Thymus (tissue), 14 donors: ENCODE measurements at places on chromosomes 1 and 21. TPM values are rescaled to one million over a fixed set of nuclear protein-coding genes. Genes with fewer than 3 reads are reported as not detected.

DNA sequence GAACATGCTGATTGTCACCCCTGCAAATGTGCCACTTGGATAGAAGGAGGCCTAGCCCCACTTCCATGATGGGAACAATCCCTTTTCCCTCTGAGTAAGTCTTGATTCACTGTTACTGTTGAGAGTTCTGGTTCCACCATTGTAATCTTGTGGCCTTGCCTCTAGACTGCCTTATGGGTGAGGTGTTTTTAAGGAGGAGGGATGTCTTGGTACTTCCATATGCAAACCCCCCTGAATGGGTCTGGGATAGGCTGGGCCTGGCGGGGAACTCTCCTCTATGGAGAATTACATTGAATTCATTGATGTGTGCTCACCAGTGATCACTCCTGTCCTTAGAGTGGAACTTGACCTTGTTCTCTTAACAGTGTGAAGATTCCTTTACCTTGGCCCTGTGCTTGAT, 5.8 kb downstream of the GALNT2 start:
- peaks cover 66% of the 10 kb centered on the region for H3K4me1 ChIP-seq
- H3K27me3 ChIP-seq, result no peaks in the 10 kb centered on the region

- H3K36me3 ChIP-seq, result no peaks in the 10 kb centered on the region
- no peak overlapping the region for H3K27ac ChIP-seq
- H3K4me1 ChIP-seq, result no peaks in the 10 kb centered on the region
- no peak for DNase-seq
These were observed 199.6 kb downstream of the DPYD start for GRCh38 chr1:97721221-97721620.

DNA sequence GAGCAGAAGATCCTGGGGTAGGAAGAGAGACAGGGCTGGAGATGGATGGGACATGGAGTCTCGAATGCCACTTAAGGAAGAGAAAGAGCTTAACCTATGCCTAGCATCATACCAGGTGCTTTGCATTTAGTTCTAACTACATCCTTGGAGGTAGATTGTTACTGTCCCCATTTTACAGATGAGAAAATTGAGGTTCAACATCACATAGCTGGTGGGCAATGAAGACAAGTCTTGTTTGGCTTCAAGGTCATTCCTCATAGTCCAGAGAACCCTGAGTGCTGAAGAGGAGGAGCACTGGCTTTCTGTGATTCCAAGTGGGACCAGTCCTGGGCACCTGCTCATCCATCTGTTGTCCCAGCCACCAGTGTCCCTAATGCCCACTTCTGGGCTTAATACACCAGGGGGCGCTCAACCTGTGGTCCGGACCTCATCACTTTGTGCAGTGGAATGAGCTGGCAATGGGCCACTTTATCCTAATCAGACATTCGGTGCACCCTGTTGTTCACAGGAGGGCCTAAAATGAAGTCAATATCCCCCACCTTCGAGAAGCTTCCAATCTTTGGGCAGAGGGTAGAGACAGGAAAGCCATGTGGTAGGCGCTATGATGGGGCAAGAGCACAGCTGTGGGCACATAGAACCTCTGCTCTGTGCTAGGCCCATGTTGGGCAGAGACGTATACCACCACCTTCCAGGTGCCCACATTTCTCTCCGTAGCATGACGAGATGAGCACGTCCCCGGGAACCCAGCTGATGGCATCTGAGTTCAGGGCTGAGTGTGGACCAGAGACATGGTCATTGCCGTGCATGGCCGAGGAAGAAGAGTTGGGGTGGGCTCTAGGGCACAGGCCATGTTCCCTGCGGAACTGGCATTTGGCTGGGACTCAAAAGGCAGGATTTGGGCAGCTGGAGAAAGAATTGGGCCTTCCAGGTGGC, 9.2 kb downstream of the RPS6KA1 start:
- H3K4me1 ChIP-seq, result peaks cover 16% of the 10 kb centered on the region
- H3K27ac ChIP-seq, result no peak overlapping the region
- no peaks in the 10 kb centered on the region for H3K27me3 ChIP-seq
- no peak overlapping the region for H3K4me3 ChIP-seq
- no peaks in the 10 kb centered on the region for H3K36me3 ChIP-seq
- no peak for DNase-seq

GRCh38 chr1:93328809-93329760, 16.6 kb upstream of the DR1 start:
- no peak overlapping the region for H3K4me3 ChIP-seq
- H3K4me1 ChIP-seq, result no peaks in the 10 kb centered on the region
- DNase-seq, result no peak
- no peaks in the 10 kb centered on the region for H3K27me3 ChIP-seq

DNA sequence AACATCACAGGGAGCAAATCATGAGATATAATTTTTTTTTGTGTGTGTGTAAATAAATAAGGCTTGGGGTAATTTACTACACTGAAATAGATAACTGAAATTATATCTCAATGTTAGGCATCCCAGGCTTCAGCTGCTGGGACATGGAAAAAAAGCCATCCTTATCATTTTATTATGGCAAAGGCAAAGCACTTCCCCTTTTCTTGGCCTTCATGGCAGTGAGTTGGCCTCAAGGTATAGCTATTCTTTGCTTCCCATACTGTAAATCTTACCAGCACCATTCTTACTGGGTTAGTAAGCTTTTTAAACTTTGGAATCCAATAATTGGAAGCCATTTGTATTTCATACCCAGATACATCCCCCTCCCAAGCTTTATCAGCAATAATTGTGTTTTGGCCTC, 29.0 kb downstream of the RBM11 start:
- H3K4me3 ChIP-seq, result no peak overlapping the region
- H3K27ac ChIP-seq, result no peak overlapping the region
- H3K4me1 ChIP-seq, result no peaks in the 10 kb centered on the region
- H3K36me3 ChIP-seq, result no peaks in the 10 kb centered on the region
- DNase-seq, result no peak

- no peak for DNase-seq
- H3K4me1 ChIP-seq, result peaks cover 5% of the 10 kb centered on the region
- H3K27me3 ChIP-seq, result no peaks in the 10 kb centered on the region
- H3K36me3 ChIP-seq, result peaks cover 60% of the 10 kb centered on the region
These were observed 10.7 kb downstream of the AKIRIN1 start for GRCh38 chr1:39001516-39002421.

The HPCA gene
- total RNA-seq, result 0.24 TPM

DNA sequence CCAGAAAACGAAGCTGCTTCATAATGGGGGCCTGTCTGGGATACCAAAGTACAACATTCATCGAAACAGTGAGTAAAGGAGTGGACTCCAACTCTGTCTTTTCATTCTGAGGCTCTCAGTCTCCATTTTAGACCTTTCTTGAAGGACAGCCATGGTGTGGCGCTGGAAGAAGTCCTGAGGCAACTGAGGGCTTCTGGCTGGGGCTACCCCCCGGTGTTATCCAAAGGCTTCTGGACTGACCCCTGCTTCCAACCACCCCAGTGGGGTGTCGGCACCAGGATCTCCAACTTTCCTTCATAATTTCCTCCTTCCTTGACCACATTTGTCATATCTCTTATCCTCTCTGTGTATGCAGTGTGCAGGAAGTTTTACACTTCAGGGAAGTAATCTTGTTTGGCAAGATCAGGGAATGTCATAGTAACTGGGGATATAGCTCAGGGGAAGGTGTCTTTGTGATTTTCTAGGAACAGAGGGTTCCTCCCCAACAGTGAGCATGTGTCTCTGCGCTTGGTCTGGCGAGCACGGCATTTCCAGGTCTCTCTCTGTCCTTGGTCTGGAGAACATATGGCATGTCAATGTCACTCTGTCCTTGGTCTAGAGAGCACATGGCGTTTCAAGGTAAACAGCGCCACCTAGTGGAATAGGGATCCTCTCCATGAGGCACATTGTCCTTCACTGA, 19.4 kb upstream of the BSDC1 start:
- peak; percentile 63 for DNase-seq
- H3K4me3 ChIP-seq, result no peak overlapping the region
- H3K27me3 ChIP-seq, result peaks cover 4% of the 10 kb centered on the region
- H3K4me1 ChIP-seq, result no peaks in the 10 kb centered on the region
- H3K27ac ChIP-seq, result no peak overlapping the region

DNA sequence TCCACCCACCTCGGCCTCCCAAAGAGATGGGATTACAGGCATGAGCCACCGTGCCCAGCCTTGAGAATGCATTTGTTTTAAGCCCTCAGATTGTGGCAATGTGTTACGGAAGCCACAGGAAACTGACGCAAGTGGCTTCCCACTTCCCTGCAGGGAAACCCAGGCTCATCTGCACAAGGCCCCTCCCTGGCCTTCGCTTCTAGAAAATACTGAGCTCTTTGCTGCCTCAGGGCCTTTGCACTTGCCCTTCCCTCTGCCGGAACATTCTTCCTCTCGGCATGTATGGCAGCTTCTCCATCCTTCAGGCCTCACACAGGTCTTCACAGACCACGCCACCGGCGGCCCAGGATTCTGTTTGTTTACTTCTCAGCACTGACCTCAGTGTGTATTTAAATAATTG, 137.0 kb upstream of the TMEM51 start:
- no peak overlapping the region for H3K4me3 ChIP-seq
- H3K36me3 ChIP-seq, result no peaks in the 10 kb centered on the region
- H3K27ac ChIP-seq, result no peak overlapping the region
- H3K27me3 ChIP-seq, result no peaks in the 10 kb centered on the region
- no peaks in the 10 kb centered on the region for H3K4me1 ChIP-seq

- no peaks in the 10 kb centered on the region for H3K27me3 ChIP-seq
- H3K36me3 ChIP-seq, result peaks cover 31% of the 10 kb centered on the region
- H3K4me1 ChIP-seq, result peaks cover 24% of the 10 kb centered on the region
- peak overlapping the region; percentile 7 for H3K27ac ChIP-seq
- no peak overlapping the region for H3K4me3 ChIP-seq
These were observed 1.9 kb downstream of the IGSF8 start for GRCh38 chr1:160096274-160097116.

- H3K27ac ChIP-seq, result no peak overlapping the region
- H3K27me3 ChIP-seq, result no peaks in the 10 kb centered on the region
- H3K4me3 ChIP-seq, result no peak overlapping the region
- no peaks in the 10 kb centered on the region for H3K4me1 ChIP-seq
- no peak for DNase-seq
These were observed 495.6 kb upstream of the NEGR1 start for GRCh38 chr1:72777918-72778317.

DNA sequence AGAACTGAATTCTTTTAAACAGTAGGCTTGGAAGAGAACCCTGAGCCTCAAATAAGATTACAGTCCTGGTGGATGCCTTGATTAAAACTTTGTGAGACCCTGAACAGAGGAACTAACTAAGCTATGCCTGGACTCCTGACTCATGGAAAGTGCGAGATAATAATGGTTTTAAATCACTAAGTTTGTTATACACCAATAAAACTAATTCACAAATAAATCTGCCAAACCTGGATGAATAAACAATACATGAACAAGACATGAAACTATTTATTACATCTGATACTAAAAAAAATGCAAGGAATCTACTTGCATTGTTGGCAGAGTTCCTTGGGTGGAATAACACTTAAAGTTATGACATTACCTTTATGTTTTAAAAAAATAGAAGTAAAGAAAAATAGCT, 118.4 kb downstream of the PIGK start:
- DNase-seq, result no peak
- H3K4me3 ChIP-seq, result no peak overlapping the region
- H3K4me1 ChIP-seq, result no peaks in the 10 kb centered on the region
- no peaks in the 10 kb centered on the region for H3K27me3 ChIP-seq
- H3K27ac ChIP-seq, result no peak overlapping the region

The BCL2L15 gene
- total RNA-seq, result 0.76 TPM

The OR10J1 gene
- total RNA-seq, result not detected

The CNR2 gene
- 1.5 TPM for total RNA-seq

DNA sequence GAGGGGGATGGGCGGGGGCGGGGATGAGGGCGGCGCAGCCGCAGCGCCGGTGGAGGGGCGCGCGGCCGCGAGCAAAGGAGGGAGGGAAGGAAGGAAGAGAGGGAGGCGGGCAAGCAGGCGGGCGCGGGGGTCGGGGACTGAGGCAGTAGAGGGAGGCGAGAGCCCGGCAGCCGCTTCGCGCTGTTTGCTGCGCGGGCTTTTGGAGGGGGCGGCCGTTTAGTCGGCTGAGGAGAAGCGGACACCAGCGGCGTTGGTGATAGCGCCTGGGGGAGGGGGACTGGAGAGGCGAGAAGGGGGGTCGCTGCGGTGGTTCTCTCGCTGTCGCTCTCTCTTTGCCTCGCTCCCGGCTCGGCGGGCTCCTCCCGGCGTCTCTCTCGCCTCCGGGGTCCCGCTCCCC, at the start of gene HS2ST1:
HS2ST1 (plus strand) TSS at position 35 of the 397 bp plus-strand sequence.
- DNase-seq, result no peak
- no peaks in the 10 kb centered on the region for H3K36me3 ChIP-seq
- peak within 1 kb of the TSS; percentile 92 for H3K27ac ChIP-seq
- H3K4me3 ChIP-seq, result peak within 1 kb of the TSS; percentile 90

DNA sequence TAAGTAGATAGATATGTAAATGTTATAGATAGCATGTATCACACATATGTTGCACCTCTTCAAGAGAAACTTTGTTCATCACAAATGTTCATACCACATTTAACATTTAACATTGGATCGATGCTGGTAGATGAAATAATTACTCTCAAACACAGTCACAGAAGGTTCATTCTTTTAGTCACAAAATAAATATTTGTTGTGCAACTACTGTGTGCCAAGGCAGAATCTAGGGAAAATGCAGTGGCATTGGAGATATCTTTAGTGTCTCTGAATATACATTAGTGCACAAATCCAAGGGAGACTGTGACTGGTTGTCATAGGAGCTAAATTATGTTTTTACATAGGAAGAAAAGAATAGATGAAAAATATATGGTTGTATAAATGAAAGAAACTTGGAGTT, 535.7 kb downstream of the BRINP3 start:
- H3K27ac ChIP-seq, result no peak overlapping the region
- no peaks in the 10 kb centered on the region for H3K27me3 ChIP-seq
- H3K4me1 ChIP-seq, result no peaks in the 10 kb centered on the region
- no peaks in the 10 kb centered on the region for H3K36me3 ChIP-seq
- no peak overlapping the region for H3K4me3 ChIP-seq

DNA sequence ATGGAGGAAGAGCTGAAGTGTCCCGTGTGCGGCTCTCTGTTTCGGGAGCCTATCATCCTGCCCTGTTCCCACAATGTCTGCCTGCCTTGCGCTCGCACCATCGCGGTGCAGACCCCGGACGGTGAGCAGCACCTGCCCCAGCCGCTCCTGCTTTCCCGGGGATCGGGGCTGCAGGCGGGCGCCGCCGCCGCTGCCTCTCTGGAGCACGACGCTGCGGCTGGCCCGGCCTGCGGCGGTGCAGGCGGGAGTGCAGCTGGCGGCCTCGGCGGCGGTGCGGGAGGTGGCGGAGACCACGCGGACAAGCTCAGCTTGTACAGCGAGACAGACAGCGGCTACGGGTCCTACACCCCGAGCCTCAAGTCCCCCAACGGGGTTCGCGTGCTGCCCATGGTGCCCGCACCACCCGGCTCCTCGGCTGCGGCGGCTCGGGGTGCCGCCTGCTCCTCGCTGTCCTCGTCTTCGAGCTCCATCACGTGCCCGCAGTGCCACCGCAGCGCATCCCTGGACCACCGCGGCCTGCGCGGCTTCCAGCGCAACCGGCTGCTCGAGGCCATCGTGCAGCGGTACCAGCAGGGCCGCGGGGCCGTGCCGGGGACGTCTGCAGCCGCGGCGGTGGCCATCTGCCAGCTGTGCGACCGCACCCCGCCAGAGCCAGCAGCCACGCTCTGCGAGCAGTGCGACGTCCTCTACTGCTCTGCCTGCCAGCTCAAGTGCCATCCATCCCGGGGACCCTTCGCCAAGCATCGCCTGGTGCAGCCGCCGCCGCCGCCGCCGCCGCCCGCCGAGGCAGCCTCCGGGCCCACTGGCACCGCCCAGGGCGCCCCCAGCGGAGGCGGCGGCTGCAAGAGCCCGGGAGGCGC, 1.3 kb downstream of the TRIM67 start:
- H3K4me3 ChIP-seq, result no peak overlapping the region
- DNase-seq, result no peak
- no peak overlapping the region for H3K27ac ChIP-seq

GRCh38 chr1:147124266-147124665, 48.0 kb downstream of the PRKAB2 start:
- H3K4me1 ChIP-seq, result no peaks in the 10 kb centered on the region
- no peaks in the 10 kb centered on the region for H3K36me3 ChIP-seq
- peaks cover 5% of the 10 kb centered on the region for H3K27me3 ChIP-seq
- H3K4me3 ChIP-seq, result no peak overlapping the region
- DNase-seq, result no peak
- H3K27ac ChIP-seq, result no peak overlapping the region
